ENCODE measurements at places on chromosomes 7 and 10. TPM values are rescaled to one million over a fixed set of nuclear protein-coding genes. Genes with fewer than 3 reads are reported as not detected.

The CFAP46 gene
- polyA plus RNA-seq = 1.8 TPM

The MUC12 gene
- polyA plus RNA-seq = 2.0 TPM

DNA sequence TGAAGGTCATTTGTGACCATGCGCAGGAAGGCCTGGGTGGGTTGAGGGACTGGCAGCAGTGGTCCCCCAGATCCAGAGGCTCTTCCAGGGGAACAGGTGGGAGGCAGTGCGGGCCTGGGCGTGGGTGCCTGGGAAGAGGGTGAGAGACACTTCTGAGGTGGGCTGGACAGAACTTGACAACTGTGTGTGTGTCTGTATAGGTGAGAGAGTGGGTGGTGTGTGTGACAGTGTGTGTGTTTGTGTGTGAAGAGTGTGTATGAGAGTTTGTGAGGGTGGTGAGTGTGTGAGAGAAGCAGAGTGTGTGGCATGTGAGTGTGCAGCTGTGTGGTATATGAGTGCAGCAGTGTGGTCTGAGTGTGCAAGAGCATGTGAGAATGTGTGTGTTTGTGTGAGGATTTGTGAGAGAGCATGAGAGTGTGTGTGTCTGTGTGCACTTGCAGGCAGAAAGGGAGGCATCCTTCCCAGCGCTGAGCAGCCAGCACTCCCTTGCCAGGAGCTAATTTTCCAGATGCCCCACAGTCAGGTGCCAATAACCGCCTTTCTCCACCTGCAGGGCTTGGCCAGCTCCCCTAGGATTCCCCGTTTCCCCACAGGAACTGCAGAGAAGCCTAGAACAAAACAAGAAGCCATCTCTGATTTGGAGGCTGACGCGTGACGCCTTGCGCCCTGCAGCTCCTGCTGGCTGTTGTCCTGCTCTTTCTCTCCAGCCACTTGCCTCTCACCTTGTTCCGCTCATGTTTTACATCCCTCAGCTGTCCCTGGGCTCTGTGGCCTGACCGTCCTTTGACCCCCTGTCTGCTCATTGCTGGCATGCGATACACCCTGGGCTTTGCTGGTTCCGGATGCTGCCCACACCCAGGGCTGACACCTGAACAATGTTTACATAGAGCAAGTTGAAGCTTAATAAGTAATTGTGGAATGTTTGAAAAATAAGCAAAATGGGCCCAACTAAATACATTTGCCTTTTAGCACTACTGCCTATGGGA, 88.0 kb downstream of the TMEM178B start:
- no peak for DNase-seq

GRCh38 chr10:3655528-3655927, 129.5 kb downstream of the KLF6 start:
- no peak for DNase-seq

DNA sequence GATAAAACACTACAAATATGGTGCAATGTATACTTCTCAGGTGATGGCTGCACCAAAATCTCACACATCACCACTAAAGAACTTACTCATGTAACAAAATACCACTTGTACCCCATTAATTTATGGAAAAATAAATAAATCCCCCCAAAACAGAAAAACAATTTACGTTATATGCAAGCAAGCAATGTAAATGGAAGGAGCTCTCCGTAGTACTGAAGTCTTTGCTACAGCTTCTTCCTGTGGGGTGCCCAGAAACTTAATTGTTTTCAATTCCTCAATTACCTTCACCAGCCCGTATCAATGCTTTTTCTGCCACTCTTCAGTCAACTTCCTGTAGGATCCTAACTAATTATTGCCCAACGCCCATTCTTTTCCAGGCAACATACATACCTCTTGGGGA, 138.1 kb downstream of the RELN start:
- no peak for DNase-seq

Data from A549 (cell line).